ENCODE measurements at places on chromosomes 4 and X.

- no peak for DNase-seq
These were observed 27.1 kb downstream of the STAG2 start for GRCh38 chrX:123988423-123989111.

DNA sequence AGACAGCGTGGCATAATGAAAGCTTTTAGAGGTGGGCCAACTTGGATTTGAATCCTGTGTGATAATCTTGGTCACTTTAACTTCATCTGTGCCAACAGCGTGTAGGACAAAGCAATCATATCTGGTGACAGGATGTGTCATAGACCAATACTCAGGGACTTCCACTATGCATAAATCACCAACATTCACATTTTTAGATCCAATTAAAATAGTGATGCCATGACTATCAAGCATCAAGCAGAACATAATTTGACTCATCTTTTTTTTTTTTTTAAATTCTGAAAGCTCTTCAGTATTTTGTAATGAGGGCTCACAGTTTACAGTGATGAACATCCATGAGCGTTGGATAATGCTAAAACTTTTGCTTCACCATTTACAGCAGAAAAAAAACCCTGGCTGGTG is 27.3 kb upstream of the RAPGEF2 start:
- no peak for DNase-seq

DNA sequence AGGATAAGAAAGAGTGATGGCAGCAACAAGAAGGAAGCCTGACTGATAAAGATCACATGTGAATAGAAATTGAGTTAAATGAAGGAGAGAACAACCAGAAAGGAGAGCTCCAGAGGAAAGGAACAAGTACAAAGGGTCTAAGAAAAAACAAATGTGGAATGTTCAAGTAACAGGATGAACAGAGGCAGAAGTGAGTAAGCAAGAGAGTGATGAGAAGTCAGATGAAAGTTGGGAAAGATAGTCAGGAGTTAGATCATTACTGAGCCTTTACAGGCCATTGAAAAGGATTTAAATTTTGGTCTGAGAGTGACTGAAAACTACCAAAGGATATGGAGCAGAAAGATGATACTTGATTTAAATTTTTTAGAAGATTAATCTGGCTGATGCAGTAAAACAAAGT is 38.1 kb downstream of the NFXL1 start:
- DNase-seq = no peak

DNA sequence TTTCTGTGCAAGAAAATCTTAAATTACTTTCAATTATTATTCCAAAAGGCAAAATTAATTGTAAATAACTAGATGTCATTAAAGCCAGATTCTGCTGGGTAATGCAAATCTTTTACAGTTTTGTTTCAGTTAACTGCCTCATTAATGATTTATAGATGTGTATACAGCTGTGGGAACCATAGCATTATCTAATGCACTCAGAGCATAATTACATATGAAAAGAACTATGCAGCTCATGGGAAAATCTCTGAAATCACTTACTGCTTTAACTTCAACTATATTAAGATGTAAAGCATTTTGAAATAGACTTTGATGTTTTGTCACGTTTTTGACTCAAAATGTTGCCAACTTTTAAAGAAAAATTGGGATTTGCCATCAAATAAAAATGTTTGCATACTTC is 630.3 kb upstream of the KLHL4 start:
- no peak for DNase-seq

DNA sequence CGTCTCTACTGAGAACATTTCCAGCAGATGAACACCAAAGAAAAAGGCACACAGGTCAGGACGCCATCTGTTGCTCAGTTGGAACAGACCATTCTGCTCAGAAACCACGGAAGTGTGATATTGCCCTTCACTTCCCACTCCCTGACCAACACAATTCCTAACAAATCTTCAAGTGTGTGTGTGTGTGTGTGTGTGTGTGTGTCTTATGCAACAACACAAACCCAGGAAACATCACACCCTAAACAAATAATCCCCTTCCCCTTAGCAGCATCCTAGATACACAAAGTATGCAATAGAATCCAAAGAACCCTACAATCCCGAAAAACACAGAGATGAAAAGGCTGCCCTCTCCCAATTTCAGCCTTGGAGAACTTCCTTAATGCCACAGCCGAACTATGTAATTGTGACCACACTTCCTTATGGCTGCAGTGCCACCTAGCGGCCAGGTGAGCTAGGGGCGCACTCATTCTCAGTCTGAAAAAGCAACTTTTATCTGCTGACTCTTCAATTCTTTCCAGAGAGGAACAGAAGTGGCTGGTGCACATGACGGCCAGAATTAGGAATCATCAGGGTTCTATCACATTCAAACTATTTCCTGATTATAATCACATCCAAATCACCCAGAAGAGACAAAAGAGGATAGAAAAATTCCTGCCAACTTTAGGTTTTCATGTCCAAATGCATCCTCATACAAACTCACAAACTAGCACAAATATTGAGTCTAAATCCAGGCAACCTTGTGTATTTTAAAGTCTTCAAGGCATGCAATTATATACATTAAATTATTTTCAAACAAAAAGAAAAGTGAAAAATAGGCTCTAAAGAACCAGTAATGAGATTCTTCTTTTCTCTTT is 164.9 kb downstream of the DHX15 start:
- peak; percentile 64 for DNase-seq

DNA sequence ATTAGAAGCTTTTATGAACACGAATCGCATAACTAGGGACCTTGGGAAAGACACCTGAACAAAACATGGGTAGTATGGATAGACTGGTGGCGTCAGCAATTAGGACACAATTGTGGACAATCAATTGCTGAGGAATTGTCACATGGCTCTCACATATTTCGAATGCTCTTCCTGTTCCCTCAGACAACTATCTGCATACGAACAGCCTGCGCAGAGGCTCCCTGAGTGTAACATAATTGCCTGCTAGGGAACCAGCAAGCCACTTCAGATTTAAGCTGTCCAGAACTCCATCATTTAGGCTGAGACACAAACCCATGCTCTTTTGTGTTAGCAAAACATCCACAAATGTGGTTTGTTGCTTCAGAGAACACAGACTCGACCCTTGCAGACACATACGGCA is 160.8 kb downstream of the MGST2 start:
- no peak for DNase-seq

- peak; percentile 25 for DNase-seq
These were observed 234.6 kb downstream of the SLC7A11 start for GRCh38 chr4:138007572-138007971.

DNA sequence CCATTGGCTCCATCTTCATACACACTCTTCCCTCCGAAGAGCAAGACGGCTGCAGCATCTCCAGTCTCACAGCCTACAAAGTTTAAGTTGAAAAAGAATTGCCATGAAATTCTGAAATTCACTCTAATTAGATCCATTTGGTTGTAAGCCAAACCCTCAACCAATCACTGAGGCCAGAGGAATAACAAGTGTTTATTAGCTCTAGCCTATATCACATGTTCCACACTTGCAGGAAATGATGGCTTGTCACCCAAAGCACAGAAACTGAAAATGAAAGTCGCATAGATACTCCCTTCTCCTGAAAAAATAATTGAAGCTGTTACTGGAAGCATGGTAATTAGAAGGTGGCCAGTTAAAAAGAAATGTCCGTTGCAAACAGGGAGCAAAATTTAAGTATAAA is 1071.8 kb downstream of the CCSER1 start:
- no peak for DNase-seq

DNA sequence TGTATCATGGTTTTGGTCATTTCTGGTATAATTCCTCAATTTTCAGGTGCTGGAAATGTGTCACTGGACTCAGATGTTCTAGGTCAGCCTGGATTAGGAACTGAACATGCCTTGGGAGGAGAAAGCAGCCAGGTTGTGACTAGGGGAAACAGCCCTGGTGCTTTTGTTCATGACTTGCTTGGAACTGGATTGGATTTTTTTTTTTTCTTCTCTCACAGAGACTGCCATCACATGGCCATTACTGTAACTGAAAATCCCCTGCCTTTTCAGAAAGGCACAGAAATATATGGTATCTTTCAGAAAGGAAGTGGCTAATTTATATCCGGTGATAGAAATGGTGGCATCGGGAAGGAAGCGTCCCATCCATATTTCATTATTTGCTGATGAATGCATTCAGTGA is 34.6 kb downstream of the SEPTIN11 start:
- DNase-seq = no peak

DNA sequence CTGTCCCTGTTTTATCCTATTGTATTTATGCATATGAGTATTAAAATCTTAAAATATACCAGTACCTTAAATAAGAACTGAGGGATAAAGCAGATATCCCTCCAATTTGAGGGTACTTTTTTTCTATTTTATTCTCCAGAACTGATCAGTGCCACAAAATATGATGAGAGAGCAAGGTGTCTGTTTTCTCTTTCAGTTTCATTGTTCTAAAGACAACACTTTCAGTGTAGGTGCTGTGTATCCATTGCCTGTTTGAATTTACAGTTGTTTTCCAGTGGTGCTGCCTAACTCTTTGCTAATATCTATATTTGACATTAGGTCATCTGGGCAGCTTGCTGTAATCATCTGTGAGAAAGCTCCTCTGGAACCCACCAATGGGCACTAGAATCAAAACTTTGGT is 394.7 kb downstream of the IL1RAPL1 start:
- no peak for DNase-seq

GRCh38 chr4:6378493-6379445 is 93.6 kb downstream of the PPP2R2C start:
- no peak for DNase-seq

GRCh38 chr4:7003879-7004240 is 39.3 kb upstream of the TADA2B start:
- no peak for DNase-seq

DNA sequence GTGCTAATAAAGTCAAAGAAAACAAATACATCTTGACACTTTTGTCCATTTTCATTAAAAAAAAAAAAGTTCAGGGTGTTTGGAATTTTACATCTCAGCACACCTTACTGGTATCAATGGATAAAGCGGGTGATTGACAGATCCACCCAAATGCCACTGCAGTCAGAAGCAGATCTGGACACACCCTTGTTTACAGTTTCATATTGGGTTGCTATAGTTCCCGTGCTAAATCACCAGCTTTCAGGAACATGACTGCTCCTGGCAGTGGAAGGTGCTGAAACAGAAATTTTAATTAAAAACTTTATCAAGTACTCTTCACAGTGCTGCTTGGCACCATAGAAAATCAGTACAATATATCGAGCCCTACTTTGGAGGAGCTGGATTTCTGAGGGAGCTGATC is 116.3 kb downstream of the STOX2 start:
- DNase-seq = no peak

DNA sequence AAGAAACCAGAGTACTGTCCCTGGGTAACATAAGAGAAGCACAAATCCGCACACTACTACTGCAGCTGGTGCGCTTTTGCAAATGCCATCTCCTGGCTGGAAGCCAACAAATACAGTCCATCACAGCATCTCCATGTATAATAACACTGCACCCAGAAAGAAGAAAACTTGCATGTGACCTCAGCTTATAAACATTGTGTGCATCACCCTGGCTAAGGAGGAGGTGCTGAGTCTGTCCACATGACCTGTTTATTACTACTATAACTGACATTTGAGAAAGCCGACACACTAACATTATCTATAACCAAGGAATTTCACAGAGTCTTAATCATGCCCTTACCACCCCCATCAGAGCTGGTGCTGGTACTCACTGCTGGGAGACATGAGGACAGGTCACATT is 516.8 kb downstream of the CFAP47 start:
- no peak for DNase-seq

DNA sequence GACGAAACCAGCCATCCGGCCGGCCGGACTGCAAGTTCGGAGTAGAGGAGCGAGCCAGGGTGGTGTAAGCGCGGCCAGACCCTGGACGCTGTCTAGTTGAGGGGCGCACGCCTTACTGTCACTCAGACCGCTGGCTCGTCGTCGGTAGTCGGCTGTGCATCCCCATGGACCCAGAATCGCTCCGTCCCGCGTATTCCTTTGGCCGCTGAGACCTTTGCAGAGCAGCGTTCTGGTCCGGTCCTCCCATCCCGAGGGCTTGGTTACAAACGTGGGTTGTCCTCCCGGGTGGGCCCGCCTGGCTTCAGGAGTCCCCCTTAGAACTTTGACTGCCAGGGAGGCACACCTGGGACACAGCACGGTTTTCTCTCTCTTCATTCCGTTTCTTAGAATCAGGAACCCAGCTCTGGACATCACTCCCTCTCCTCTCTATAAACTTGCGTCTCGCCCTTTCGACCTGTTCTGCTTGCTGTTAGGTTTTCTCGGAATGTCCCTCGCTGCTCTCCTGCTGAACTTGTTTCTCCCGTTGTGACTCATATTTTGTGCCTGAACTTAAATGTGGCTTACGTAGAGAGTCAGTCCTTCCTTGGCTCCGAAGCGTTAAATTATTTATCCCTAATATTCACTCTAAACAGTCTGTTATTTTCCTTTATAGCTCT is 672 bp downstream of the PGM2 start:
- no peak for DNase-seq

- no peak for DNase-seq
These were observed 32.7 kb downstream of the ACSL1 start for GRCh38 chr4:184792950-184793555.

DNA sequence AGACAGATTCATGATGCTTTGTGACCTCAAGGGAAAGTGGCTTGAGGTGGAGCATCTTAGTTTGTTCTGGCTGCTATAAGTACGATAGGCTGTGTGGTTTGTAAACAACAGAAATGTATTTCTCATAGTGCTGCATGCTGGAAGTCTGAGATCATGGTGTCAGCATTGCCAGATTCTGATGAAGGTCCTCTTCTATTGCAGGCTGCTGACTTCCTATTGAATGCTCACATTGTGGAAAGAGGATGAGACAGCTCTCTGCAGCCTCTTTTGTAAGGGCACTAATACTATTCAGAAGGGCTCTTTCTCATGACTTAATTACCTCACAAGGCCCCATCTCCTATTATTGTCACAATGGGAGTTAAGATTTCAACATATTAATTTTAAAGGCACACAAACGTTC is 1674.0 kb upstream of the PCDH7 start:
- DNase-seq = no peak

GRCh38 chr4:41360921-41361793 is 104.4 kb downstream of the UCHL1 start:
- no peak for DNase-seq

DNA sequence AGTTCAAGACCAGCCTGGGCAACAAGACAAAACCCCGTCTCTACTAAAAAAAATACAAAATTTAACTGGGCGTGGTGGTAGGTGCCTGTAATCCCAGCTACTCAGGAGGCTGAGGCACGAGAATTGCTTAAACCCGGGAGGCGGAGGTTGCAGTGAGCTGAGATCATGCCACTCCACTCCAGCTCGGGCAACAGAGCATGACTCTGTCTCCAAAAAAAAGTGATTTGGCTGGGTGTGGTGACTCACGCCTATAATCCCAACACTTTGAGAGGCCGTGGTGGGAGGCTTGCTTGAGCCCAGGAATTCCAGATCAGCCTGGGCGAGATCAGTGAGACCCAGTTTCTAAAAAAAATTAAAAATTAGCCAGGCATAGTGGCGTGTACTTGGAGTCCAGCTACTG is 4.1 kb downstream of the OPHN1 start:
- DNase-seq = no peak

- no peak for DNase-seq
These were observed 388.5 kb upstream of the SPANXN4 start for GRCh38 chrX:142637206-142637605.

GRCh38 chrX:73851014-73852009 is 288.3 kb downstream of the CHIC1 start:
- no peak for DNase-seq

- no peak for DNase-seq
These were observed 5.1 kb upstream of the PRMT9 start for GRCh38 chr4:147689067-147689466.
